ENCODE measurements at places on chromosomes 16 and 17.

DNA sequence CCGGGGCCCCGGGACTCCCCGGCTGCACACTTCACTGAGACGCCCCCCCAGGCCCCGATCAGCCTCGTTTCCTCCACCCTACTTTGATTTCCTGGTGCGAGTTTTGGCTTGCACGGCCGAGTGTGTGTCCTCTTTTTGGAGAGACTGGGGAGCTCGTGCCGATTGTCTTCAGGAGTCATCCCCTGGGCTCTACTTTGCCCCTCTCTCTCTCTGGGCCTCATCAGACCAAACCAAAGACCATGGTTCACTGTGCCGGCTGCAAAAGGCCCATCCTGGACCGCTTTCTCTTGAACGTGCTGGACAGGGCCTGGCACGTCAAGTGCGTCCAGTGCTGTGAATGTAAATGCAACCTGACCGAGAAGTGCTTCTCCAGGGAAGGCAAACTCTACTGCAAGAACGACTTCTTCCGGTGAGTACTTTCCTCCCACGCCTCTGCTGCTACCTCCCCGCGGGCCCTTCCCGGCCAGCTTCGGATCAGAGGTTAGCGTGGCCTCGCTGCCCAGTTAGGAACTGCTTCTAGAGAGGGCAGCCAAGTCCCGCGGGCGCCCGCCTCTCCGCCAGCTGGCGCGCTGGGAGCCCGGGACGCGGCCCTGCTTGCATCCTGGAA lies 787 bp downstream of the LHX1 start:
- no peak for DNase-seq

DNA sequence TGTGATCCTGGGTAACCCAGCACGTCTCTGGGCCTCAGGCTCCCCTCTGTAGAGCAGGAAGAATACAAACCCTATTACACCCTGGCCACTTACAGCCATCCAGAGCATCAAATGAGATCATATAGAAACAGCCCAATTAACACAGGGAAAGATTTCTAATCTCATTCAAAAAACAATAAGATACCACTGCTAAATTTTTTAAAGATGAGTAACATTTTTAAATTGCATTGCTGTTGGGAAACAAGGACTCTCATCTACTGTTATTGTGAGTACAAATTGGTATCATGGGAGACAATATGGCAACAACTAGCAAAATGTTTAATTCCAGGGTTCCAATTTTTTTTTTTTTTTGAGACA lies 41.1 kb downstream of the SRL start:
- no peak for DNase-seq

DNA sequence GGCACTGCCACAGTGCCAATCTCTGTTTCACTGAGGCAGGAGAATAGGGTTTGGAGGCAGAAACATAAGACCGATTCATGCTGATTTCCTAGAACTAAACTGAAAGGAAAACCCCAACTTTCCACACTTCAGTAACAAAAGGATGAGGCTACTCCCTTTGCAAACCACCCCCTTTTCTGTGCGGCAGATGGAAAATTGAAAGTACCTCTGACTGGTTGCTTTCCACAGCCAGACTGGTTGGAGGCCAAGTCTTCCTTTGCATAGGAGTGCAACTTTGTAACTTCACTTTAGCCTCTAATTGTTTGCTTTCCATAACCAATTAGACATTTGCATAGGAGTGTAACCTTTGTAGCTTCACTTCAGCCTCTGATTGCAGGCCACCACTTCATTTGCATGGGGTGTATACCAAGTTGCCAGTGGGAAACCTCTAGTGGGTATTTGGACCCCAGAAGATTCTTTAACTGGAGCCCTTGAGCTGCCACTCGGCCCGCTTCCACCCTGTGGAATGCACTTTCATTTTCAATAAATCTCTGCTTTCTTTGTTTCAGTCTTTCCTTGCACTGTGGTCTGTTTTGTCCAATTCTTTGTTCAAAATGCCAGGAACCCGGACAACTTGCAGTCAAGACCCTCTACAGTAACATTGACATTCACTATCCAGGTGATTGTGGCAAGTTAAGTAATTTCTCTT lies 252.0 kb downstream of the UTP18 start:
- DNase-seq, result no peak

DNA sequence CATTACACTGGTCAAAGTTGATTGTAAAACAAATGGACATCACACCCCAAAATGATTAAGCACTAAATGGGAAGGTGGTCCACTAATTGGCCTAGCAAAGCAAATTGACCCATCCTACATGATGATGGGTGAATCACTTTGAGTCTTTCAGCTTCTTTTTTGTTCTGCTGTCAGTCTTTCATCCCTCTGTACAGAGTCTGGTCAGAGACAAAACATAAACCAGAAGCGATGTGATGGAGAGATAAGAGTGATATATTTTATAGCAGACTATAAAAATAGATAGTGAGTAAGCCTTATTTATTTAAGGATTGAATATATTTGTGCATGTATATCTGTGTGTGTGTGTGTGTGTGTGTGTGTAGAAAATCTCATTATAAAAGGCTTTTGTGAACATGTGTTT lies 618.4 kb upstream of the SOX9 start:
- DNase-seq, result no peak

DNA sequence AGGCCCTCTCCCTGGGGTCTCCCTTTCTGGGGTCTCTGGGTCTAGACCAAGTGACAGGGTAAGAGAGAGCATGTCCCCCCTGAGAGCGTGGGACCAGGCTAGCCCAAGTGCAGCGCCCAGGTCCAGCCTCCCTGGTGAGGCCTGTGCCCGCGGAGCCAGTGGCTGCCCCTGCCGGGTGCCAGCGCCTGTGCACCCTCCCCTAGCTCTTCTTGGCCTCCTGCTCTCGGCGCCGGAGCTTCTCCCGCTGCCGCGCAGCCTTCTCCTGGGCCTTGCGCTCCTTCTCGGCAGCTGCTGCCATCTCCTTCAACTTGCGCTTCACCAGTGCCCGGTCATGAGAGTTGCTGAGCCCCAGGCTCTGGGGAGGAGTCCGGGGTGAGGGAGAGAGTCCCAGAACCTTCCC lies 17.3 kb downstream of the SAMD14 start:
- DNase-seq, result no peak

Measured in left renal pelvis (tissue), 4 donors.